ENCODE measurements at places on chromosomes 4 and X.

DNA sequence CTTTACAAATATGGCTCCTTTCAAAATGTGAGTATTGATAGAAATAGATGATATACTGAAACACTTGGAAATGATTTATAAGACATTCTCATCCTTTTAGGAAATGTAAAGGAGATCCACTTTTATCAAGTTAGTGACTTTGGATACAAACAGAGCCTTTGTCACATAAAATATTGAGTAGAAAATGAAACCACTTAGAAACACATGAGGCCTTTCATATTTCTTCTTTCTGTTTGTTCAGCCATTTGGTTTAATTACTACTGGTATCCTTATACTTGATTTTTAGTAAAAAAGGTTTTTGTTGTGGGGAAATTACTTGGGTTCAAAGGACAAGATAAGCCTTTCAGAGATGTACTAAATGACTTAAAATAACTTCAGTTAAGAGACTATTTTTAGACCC lies 4.1 kb downstream of the STOX2 start:
- DNase-seq, result no peak

- DNase-seq, result no peak
These were observed 15.8 kb upstream of the SLC25A4 start for GRCh38 chr4:185127021-185127925.

DNA sequence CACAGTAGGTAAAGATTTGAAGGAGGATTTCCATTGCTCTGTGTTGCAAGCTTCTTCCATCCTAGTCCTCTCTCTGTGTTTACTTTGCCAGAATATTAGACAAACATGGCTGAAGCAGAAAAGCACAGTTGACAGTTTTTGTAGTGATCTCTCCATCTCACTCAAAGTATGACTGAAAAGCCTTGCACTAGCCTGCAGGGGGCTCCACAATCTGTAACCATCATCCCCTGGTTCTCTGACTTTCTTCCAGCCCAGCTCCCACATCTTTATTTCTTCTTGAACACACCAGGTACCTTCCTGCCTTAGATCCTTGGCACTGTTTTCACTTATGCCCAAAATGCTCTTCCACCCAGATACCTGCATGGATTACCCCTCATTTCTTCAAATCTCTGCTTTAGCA lies 34.1 kb upstream of the HHIP start:
- DNase-seq, result no peak

DNA sequence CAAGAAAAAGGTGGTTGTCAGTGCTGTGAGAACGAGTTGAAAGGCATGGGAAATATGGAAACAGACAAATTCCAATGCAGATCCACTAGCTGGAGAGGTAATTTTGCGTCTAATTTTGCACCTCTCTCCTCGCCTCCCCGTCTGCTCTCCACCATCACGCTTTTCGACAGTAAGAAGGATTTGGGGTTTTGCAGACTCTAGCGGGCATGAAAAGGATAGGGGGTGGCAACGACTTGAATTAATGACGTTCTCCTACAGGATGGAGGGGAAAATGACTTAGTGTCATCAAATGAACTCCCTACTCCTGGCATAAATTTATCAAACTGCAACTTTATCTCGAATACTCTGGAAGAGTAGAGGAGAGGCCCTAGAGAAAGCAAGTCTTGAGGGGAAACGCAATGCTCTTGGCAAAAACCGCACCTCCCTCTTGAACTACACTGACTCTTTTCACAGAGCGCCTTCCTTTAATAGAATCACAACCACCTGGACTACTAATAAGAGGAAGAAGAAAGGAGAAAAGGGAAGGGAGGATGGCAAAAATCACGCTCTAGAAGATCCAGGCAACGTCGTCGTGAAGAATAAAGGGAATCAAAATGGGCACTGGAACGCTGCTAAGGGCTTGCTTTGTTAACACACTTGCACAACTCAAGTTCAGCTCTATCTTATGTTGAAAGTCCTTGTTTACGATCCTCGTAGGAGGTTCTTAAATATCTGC lies 871 bp upstream of the SLITRK2 start:
- no peak for DNase-seq

GRCh38 chr4:152708361-152708760 lies 28.6 kb upstream of the TMEM154 start:
- no peak for DNase-seq

DNA sequence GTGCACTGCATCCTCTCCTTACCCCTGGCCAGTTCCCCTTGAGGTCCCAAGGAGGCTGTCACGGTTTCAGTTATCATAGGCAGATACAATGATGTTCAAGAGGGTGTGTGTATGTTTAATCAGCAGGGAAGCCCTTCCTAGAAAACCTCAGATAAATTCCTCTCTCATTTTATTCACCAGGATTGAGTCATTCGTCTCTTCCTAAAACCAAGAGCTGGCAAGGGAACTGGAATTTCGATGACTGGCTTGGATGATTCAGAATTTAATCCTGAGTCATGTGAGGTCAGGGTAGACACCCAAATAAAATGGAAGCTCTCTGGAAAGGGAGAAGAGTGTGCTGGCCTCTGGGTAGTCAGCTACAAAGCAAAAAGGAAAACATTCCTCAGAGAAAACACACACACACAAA lies 106.2 kb upstream of the RAPGEF2 start:
- no peak for DNase-seq

GRCh38 chr4:1799387-1800375 lies 6.6 kb downstream of the FGFR3 start:
- no peak for DNase-seq

GRCh38 chr4:129353490-129353889 lies 257.5 kb downstream of the C4orf33 start:
- DNase-seq, result no peak

- no peak for DNase-seq
These were observed 7.7 kb downstream of the OCIAD2 start for GRCh38 chr4:48898733-48899431.

Data from activated CD4-positive, alpha-beta memory T cell treated with anti-CD3 and anti-CD28 coated beads for 36 hours (primary cell).